ENCODE measurements at places on chromosomes 5 and 9. TPM values are rescaled to one million over a fixed set of nuclear protein-coding genes. Genes with fewer than 3 reads are reported as not detected.

DNA sequence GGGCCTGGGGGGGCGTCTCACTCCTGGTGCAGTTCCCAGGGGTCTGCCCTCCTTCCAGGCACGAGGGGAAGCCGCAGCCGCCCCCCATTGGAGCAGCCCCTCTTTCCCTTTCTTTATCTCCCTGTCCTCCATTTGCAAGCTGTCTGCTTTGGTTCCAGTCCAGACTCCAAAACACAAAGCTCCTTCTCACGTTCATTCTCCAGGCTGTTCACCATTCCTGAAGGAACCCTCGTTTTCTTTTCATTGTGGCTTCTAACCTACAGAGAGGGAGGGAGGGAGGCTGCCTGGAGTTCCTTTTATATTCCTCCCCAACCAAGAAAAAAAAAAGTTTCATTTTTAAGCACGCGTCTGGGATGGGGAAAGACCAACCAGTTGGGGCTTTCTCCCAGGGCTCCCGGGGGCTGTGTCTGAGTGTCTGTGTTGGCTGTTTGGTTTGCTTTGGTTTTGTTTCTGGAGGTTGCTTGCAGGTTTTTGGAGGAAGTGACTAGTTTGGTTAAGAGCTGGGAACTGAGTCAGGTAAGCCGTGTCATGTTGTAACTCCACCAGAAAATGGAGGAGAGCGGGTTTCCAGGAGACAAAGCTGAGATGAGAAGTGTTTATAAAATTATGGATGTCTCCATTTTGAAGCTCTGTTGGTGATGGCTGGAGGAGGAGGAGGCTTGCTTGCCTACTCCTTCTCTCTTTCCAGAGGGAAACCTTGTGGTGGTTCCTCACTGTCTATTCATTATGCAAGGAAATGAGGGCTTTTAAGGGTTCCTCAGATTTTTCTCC lies 1.6 kb downstream of the ZNF462 start:
- no peak for DNase-seq
- peaks cover under 1% of the 10 kb centered on the region for H3K27me3 ChIP-seq
- H3K27ac ChIP-seq, result no peak overlapping the region
- H3K4me3 ChIP-seq, result no peak overlapping the region
- H3K36me3 ChIP-seq, result no peaks in the 10 kb centered on the region
- H3K4me1 ChIP-seq, result no peaks in the 10 kb centered on the region

- DNase-seq, result no peak
- H3K27ac ChIP-seq, result no peak overlapping the region
- no peaks in the 10 kb centered on the region for H3K27me3 ChIP-seq
- H3K4me1 ChIP-seq, result peaks cover 9% of the 10 kb centered on the region
- peaks cover 13% of the 10 kb centered on the region for H3K36me3 ChIP-seq
Measured at GRCh38 chr5:71482132-71482531, 26.7 kb downstream of the BDP1 start.

DNA sequence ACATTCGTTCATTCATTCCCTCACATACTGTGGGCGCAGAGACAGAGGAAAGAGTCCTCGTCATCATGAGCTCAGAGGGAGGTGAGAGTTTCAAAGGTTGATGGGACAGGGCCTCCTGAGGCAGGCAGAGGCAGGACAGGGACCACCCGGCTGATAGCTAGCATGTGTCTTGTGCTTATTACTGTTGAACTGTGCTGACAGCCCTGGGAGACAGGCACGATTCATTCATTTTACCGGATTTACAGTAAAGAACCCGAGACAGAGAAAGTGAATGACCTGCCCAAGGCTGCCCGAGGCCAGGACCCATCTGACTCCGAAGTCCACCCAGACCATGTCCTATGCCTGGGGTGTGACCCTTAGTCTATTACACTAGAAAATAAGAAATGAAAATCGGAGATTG lies 4.9 kb upstream of the FAM163B start:
- no peak for DNase-seq
- no peaks in the 10 kb centered on the region for H3K36me3 ChIP-seq
- H3K27ac ChIP-seq, result no peak overlapping the region
- H3K4me1 ChIP-seq, result peaks cover 4% of the 10 kb centered on the region
- H3K4me3 ChIP-seq, result no peak overlapping the region
- H3K27me3 ChIP-seq, result no peaks in the 10 kb centered on the region

Gene SLC46A2
- not detected for total RNA-seq

DNA sequence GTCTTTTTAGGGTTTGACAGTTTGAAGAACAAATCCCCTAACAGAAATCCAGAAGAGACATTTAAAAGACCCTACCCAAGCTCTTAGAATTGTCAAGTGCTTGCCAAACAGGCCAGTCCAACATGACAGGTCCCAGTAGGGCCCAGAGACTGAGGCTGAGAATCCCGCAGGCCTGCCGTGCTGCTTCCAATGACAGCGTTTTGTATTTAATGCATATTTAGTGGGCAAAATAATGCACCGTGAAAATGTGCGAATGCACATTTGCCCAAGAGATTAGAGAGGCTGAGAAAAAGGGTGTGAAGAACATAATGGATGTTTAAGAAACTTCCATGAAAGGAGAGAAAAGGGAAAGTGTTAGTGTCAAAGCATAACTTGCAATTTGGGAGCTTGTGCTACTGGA lies 57.6 kb downstream of the CD180 start:
- no peak overlapping the region for H3K4me3 ChIP-seq
- no peaks in the 10 kb centered on the region for H3K27me3 ChIP-seq

DNA sequence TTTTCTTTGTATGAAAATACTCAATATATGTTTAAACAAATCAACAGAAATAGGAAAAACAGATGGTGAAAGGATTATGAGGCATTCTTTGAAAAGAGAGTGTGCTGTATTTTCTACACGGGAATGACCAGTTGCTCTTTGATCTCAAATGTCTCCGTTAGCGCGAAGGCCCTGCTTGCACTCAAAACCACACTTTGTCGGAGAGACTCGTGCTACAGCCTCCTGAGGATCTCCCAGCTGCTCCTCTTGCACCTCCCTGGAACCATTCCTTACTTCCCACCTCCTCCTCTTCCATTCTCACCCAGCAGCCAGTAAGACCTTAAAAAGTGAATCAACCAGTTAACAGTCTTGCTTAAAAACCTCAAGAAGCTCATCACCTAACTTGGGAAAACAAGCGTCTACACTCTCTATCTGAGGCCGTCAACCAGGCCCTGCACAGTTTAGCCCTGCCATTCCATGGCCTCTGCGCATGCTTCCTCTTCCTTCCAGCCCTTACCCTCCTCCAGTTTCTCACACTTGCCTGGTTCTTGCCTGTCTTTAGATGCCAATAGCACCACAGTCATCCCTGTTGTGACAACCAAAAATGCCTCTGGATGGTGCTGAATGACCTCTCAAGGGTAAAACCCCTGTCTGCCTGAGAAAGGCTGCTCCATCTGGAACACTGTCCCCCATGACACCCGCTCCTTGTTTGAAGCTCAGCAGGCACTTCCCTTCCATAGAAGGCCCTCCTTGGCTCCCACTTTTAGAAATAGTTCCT lies 594.7 kb upstream of the WWC1 start:
- no peak overlapping the region for H3K4me3 ChIP-seq
- H3K27me3 ChIP-seq, result no peaks in the 10 kb centered on the region

- no peaks in the 10 kb centered on the region for H3K36me3 ChIP-seq
- H3K27me3 ChIP-seq, result no peaks in the 10 kb centered on the region
- no peak for DNase-seq
Measured at GRCh38 chr5:101431201-101431600, 528.1 kb upstream of the ST8SIA4 start.

DNA sequence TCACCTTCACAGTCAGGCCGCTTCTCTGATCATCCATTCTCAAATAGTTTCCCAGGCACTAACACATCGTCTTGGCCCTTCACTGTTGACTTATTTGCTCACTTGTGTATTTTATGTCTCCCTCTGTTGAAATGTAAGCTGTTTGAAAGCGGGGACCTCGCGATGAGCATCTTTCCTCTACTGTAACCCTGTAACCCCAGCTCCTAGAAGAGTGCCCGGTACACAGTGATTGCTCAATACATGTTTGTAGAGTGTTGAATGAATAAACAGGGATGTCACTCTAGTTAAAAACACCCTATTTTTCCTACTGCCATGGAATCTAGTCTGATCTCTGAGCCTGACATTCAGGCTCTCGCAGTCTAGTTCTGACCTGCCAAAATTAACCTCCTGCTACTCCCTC lies 150.8 kb downstream of the TTLL11 start:
- DNase-seq, result no peak
- no peaks in the 10 kb centered on the region for H3K27me3 ChIP-seq
- H3K27ac ChIP-seq, result no peak overlapping the region
- H3K36me3 ChIP-seq, result no peaks in the 10 kb centered on the region

Gene PGM5
- 0.19 TPM for total RNA-seq

GRCh38 chr5:80324912-80325311 lies 5.1 kb downstream of the SPZ1 start:
- H3K27ac ChIP-seq, result no peak overlapping the region
- DNase-seq, result no peak
- H3K27me3 ChIP-seq, result no peaks in the 10 kb centered on the region
- H3K4me1 ChIP-seq, result no peaks in the 10 kb centered on the region
- no peaks in the 10 kb centered on the region for H3K36me3 ChIP-seq

Gene MYMK
- not detected for total RNA-seq

DNA sequence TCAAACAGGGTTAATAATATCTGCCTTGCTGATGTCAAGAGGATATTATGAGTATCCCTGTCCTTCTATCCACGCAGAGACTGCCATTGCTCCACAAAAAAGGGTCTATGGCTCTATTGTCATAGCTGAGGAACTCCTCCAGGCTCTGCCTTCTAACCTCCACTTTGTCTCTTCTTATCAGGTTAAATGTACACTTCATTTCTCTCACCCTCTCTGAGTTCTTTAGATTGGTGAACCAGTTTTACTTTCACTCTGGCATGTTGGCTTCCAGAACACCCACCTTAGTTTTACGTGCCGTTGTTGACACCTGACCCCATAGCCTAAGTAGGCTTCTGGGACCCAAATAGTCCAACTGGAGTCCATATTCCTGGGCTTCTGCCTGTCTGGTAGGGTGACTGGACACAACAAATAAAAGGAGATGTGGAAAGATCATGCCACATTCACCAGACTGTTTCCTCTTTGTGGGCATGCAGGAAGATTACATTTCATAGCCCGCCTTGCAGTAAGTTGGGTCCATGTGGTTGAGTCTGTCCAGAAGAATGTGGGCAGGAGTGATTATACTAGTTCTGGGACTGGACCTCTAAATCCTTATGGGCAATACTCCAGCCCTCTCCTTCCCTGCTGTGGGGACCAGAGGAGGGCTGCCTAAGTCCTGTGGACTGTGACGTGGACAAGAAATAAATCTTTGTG lies 350.4 kb upstream of the CLINT1 start:
- H3K36me3 ChIP-seq, result no peaks in the 10 kb centered on the region
- H3K4me1 ChIP-seq, result no peaks in the 10 kb centered on the region
- no peaks in the 10 kb centered on the region for H3K27me3 ChIP-seq

Gene CREB3
- 20.9 TPM for total RNA-seq

Gene TMOD1
- 0.68 TPM for total RNA-seq

DNA sequence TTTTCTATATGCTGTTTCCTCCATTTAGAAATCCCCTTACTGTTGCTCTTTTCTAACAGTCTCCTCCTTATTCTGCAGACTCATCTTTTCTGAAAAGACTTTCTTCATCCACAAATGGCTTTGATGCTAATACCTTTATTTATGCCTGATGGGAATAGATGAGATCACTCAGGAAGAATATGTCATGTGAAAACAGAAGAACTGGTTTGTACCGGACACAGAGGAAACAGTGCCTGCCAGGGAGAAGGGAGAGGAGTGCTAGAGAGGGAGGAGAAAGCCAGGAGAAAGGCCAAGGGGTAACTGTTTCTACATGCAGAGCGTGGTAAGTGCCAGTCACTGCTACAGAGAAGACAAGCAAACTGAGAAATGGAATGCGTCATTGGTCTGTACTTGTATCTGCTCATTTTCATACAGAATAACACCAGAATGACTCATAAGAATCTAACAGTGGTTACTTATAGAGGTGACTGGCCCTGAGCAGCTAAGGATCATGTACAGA lies 45.9 kb upstream of the PJA2 start:
- DNase-seq, result no peak
- no peaks in the 10 kb centered on the region for H3K4me1 ChIP-seq
- H3K4me3 ChIP-seq, result no peak overlapping the region
- no peaks in the 10 kb centered on the region for H3K27me3 ChIP-seq
- no peak overlapping the region for H3K27ac ChIP-seq

Gene HAVCR2
- 33.8 TPM for total RNA-seq

Gene CATSPER3
- total RNA-seq, result 0.69 TPM

DNA sequence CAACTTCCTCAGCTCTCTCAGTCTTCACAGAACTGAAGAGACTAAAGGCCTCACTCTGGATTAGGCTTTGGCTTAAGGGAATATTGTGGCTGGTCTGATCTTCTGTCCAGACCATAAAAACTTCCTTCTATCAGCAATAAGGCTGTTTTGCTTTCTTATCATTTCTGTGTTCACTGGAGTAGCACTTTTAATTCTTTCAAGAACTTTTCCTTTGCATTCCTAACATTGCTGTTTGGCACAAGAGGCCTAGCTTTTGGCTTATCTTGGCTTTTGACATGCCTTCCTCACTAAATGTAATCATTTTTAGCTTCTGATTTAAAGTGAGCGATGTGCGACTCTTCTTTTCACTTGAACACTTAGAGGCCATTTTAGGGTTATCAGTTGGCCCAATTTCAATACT lies 88.7 kb upstream of the ACOT12 start:
- H3K4me1 ChIP-seq, result no peaks in the 10 kb centered on the region
- no peak overlapping the region for H3K27ac ChIP-seq
- no peaks in the 10 kb centered on the region for H3K36me3 ChIP-seq
- no peak for DNase-seq
- no peak overlapping the region for H3K4me3 ChIP-seq

DNA sequence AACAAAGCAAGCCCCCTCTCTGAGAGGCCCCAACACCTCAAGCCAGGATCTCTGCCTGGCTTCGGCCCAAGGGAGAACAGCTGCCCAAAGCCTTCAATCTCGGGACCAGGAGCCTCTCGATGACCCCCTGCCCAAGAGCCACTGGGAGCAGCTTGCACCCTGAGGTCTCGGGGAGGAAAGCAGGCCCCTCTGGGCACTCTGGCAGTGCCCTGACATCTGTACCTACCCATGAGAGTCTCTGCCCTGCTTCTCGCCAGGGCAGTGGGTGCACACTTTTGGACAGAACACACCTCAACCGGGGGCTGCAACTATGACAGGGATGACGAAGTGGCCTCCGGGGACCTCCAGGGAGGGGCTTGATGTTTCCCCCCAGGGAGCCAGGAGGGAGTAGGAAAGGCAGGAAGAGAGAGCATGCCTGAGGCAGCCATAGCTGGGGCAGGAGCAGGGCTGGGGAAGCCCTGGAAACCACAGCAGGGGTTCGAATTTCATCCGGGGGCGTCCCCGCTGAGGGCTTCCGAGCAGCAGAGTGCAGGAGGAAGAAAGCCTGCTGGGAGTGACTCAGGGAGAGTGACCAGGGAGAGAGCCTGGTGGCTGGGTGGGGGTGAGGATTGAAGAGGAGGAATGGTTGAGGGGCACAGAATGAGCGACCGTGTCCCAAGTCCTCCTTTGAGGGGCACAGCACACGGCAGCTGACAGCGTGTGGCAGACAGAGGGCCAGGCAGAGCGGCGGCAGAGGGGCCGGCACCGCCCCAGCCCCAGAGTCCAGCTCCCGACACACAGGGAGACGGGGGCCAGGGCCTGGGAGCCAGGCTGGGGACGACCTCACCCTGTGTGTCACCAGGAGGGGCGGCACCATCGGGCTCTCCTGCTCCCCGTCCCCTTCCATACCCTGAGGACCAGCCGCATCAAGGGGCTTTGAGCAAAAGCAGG lies 1.8 kb downstream of the LPCAT1 start:
- H3K27ac ChIP-seq, result no peak overlapping the region
- no peak for DNase-seq
- H3K4me1 ChIP-seq, result peaks cover 50% of the 10 kb centered on the region
- peak overlapping the region; percentile 61 for H3K4me3 ChIP-seq
- H3K36me3 ChIP-seq, result no peaks in the 10 kb centered on the region
- H3K27me3 ChIP-seq, result no peaks in the 10 kb centered on the region

All from naive thymus-derived CD4-positive, alpha-beta T cell (primary cell).